ENCODE measurements at places on chromosomes 4 and X.

DNA sequence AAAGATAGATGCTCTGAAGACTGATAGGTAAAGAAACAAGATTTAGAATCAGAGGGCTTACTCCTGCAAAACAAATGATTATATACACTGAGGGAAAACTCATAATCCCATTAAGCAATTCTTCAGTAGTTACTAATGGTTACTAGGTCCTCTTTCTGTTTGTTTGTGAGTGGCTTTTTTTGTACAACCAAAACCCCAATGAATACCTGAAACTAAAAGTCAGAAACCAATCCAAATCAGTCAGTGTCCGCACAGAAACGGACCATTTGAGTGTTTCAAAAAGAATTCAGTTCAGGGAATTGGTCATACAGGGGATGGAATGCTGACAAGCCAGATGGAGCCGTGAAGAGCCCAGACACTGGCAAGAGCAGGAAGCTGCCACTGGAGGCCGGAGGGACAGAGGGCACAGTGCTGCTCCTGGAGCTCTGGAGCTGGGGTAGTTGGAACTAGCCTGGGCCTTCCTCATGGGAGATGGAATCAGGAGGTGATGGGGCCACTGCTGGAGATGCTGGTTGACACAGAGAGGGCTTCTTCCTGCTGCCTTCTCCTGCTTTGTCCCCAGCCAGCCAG, 31.9 kb downstream of the SETD7 start:
- DNase-seq, result no peak

DNA sequence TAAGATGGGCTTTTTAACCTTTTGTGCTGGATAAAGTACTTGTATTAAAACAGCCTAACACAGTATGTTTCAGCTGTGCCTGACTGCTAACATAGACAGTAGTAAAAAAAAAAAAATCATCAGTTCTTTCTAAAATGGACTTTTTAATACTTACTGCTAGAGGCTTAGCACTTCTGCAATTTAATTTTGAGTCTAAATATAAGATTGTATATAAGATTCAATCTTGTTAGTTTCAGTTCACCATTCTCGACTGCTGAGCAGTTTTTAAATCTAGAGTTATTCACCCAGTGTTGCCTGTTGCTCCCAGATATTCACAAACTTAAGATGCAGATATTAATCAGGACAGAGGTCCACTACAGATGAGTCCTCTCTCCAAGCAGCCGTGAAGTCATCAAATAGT, 6.8 kb downstream of the PLA2G12A start:
- DNase-seq, result no peak

DNA sequence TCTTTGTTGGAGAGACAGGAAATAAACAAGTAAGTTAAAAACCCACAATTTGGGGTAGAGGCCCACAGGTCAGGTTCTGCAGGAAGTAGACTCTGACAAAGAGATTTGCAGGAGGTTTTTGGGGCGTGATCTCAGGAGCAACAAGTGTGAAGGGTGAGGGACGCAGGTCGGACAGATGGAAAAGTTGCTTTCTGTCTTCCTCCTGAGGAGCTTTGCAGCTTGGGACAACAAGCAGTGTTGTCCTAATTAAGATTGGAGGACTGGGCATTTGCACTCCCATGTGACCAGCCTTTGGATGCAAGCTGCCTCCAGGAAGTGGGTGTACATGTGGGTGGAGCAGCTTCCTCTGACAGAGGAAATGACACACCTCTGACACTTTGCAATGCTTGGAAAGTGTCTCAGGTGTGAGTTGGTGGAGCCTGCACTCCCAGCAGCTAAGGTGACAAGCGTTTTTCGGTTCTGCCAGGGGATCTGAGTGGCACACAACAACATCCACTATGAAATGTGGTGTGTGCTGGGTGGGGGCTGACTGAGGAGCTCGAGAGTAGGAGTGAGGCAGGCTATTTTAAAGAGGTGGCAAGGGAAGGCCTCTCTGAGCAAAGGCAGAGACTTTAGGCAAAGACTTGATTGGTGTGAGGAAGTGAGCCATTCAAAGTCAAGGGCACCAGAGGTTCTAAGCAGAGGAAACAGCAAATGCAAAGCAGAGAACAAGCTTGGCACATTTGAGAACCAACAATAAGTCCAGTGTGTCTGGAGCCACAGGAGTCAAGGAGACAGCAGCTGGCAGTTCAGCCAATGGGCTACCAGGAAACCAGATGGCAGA, 339.8 kb upstream of the GATB start:
- DNase-seq, result no peak

DNA sequence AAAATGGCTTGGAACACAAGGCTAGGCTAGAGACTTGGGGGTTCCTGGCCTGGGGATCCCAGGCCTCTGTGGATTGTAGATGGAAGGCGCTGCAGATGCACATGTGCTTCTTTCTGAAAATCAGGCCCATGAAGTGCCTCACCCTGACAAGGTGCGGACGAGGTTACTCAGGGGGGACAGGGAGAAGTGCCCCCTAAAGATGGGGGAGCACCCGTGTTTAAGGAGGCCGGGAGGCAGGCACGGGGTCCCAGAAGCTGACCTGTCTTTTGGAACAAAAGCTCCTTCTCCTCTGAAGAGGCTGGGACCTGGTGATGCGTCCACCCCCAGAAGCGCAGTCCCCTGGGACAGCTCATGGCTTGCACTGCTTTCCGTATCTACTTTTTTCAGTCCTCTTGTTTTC, 2.4 kb downstream of the PDZD4 start:
- no peak for DNase-seq

GRCh38 chrX:100647739-100648138, 3.7 kb downstream of the SRPX2 start:
- DNase-seq, result no peak

DNA sequence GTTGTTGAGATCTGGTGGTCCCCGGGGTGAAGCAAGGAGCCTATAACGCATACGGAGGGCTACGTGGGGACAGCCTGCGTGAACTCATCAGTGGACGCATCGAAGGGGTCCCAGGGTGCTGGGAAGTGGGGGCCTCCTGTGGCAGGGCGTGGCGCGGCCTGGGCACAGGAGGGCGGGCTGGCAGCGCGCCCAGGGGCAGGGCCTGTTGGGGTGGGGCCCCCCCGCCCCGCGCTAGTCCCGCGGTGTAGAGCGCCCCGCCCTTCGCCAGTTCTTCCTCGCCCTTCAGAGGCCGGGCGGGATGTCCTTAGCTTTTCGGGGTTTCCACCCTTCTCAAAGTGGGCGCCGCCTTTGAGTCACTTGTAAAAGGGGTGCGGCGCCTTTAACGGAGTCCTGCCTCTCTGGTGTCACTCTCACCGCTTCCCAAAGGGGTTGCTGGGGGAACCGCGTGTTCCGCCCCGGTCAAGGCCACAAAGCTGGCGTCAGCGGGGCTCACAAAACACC, 632 bp downstream of the PLP2 start:
- DNase-seq, result no peak

- no peak for DNase-seq
Observed at GRCh38 chr4:170110285-170110672, 20.5 kb upstream of the AADAT start.

DNA sequence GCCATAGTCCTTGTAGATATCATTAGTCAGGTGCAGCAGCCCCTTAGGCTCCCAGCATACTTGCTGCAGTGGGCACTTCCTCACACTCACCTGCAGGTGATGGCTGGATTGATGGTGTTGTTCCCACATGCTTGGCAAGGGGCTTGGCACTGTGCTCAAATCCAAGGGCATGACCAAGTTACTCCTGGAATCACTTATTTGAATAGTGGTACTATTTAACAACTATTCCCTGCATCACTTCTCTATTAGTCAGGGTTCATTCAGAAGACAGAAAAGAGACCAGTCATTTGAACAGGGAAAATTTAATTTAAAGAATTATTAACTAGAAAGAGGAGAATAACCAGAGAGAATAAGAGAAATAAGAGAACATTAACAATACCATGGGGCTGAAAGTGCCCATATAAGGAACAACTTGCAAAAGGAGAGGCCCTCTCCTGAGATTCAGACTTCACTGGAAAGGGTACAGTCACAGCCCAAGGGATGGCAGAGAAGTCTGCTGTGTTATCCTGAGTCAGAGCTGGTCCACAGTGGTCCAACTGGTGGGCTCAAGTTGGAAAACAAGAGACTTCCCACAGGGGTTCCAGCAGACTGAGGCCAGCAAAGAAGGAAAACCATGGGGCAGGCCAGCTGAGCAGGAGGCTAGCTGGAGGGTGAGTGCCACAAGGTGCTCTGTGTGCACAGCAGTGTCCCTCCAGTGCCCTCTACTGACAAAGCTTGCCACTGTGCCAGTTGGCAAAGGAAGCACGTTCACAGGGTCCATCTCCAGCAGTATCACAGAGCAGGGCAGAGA, 9.8 kb downstream of the SPP1 start:
- no peak for DNase-seq

DNA sequence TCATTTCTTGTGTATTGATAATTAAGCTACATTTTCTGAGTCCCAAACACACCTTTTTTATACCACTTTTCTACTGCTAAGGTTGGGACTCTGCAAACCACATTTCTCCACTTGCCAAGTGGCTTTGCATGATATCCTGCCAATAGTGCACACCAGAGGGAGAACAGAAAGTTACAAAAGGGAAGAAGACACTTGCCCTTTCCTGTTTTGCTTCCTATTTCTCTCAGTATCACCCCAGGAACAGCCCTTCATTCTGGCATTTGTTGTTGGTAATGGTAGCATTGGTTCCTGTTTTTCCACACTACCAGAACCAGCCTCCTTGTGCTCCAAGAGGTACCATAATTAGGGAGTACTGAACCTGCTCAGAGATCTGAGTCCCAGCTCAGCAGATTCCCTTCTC, 87.1 kb downstream of the HDX start:
- no peak for DNase-seq

- DNase-seq, result no peak
Observed at GRCh38 chr4:6301051-6301731, 31.5 kb downstream of the WFS1 start.

GRCh38 chr4:54658252-54659093, 716 bp downstream of the KIT start:
- DNase-seq, result no peak

DNA sequence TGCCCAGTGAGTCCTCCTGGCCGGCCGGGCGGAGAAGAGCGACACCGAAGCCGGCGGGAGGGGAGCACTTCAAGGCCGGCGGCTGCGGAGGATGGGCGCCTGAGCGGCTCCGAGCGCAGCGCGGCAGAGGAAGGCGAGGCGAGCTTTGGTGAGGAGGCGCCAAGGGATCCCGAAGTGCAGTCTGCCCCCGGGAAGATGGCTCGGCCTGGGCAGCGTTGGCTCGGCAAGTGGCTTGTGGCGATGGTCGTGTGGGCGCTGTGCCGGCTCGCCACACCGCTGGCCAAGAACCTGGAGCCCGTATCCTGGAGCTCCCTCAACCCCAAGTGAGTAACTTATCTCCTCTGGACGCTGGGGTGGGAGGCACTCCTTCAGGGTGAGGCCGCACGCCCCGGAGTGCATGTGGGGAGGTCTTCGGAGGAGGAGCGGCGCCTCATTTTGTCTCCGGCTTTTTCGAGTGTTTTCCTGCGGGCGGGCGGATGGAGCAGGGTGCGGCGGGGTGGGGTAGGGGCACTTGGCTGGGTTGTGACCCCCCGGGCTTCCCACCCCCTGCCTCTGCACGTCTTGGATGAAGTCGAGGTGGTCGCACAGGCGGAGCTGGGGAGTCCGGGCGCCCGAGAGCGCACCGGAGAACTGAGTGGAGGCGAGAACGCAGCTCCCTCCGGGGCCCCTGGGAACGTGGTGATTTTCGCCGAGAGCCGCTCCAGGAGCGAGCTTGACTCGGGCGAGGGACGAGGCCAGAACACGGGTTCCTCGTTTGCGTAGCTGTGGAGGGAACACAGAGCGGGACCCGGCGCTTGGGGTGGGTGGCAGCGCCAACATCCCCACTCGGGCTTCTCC, 979 bp downstream of the EFNB1 start:
- no peak for DNase-seq

DNA sequence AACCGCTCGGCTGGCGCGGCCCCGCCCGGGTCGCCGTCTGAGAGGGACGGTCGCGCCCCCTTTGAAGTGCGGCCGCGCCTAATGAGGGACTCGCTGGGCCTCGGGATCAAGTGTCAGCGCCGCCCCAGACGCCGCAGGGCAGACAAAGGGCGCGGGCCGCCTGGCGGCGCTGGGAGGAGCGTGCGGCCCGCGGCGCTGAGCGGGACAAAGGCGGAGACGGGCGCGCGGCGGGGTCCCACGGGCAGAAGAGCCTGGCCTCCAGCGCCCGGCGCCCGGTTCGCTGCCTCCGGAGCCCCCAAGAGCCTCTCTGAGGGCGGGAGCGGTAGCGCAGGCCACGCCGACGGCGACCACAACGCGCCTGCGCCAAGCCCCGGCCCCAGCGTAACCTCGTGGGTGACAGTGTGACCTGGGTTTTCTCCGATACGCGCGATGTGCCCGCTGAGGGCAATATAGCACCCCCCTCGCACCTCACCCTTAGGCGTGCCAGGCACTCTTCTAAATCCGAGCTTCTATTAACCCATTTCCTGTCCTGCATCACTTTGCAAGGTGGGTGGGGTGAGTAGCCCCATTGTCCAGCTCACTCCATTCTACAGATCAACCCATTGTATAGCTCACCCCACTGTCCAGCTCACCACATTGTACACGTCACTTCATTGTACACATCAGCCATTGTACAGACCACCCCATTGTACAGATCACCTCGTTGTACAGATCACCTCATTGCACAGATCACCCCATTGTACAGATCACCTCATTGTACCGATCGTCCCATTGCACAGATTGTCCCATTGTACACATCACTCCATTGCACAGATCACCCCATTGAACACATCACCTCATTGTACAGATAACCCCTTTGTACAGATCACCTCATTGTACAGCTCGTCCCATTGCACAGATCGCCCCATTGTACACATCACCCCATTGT, 33.7 kb upstream of the STX18 start:
- DNase-seq, result peak; percentile 43

DNA sequence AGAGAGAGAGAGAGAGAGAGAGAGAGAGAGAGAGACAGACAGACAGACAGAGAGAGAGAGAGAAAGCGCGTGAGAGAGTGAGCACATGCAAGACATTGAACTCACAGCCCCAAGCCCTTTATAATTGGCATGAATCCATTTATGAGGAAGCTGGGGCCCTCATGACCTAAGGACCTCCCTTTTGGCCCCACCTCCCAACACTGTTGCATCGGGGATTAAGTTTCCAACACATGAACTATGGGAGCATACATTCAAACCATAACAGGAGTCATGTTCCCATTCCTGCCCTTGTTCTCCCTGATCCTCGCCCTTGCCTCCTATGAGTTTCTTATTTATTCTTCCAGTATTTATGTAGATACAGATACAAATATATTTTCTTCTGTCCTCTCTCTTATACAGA, 269.8 kb upstream of the ARX start:
- no peak for DNase-seq

GRCh38 chr4:182619660-182620059, 297.5 kb downstream of the DCTD start:
- DNase-seq, result no peak

DNA sequence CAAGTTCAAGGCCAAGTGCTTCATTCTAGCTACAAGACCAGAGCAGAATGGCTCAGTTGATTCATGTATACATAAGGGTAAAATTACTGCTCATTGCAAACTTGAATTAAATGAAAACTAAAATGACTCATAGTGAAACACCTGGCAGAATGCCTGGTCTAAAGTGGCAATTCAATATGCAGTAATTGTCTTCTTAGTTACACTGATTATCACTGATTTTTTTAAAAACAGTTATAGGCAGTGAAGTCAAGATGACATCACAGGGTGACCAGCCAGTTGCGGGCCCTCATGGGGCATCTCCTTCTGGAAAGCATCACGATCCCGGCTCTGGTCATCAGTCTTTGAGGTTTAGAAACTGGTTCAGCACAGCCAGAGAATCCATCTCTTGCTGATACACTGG, 154.2 kb downstream of the RAB28 start:
- DNase-seq, result no peak

GRCh38 chr4:183861426-183861825, 43.7 kb upstream of the STOX2 start:
- DNase-seq, result no peak

- DNase-seq, result no peak
Observed at GRCh38 chr4:176924238-176924637, 131.5 kb upstream of the VEGFC start.
